D341Med (cell line): ENCODE measurements at places on chromosomes 5 and 9.

GRCh38 chr9:23215688-23216087, 610.4 kb downstream of the ELAVL2 start:
- DNase-seq, result no peak

- no peak for DNase-seq
These were observed 893 bp upstream of the SH2D3C start for GRCh38 chr9:127779136-127779981.

DNA sequence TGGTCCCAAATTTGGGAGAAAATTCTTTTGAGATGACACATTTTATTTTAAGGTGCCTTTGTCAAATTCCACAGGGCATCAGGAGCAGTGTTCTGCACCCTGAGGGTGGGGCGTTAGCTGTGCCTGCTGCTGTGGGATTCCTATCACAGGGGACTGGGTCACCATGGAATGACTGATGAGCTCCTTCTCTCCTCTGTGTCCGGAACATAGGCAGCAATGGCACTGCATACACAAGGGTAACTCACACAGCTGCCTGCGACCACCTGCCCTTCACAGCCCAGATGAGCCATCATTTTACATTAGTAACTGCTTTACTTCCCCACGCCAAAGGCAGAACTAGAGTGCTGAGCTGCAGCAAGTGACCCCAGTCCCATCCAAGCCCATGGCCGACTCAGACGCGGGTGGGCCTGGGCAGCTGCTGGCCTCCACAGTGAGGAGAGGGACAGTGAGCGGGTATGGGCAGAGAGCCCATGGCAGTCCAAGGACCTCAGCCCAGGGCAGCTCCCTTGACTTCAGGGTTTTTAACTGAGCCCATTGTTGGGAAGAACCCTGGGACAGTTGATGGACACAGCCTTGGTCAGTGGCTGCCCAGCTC, 93.7 kb downstream of the GADD45G start:
- no peak for DNase-seq

DNA sequence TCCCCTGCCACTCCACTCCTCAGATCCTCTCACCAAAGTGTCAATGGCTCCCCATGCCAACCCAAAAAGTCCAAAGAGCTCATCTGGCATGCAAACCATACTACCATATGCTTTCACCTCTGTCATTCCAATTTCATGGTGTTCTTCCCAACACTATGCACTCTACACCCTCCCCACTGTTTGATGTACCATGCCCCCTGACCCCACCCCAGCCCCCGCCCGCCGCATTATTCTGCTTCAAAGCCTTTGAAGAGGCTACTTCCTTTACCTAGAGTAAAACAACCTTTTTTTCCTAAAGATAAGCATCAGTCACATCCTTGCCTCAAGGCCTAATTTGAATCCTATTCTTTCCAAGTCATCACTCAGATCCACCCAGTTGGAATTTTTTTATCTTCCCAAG, 226.3 kb downstream of the DEPDC1B start:
- no peak for DNase-seq

DNA sequence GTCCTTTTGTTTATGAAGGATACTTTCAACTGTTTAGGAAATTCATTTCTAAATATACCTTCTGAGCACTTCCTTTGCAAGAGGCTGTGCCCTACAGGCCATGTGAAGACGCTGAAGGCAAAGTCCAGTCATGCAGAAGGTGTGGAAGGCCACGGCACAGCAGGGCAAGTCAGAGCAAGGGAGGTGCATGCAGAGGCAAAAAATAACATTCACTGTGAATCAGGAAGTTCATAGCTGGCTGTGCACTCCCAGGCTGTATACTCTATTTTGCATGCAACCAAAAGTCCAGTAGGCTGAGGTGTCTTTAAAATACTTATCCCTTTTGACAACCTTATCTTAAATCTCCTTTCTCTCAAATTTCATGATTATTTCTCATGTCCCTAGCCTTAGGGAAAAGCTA, 50.3 kb downstream of the GNAQ start:
- no peak for DNase-seq

GRCh38 chr5:72368271-72368670, 48.1 kb downstream of the PTCD2 start:
- DNase-seq, result no peak

DNA sequence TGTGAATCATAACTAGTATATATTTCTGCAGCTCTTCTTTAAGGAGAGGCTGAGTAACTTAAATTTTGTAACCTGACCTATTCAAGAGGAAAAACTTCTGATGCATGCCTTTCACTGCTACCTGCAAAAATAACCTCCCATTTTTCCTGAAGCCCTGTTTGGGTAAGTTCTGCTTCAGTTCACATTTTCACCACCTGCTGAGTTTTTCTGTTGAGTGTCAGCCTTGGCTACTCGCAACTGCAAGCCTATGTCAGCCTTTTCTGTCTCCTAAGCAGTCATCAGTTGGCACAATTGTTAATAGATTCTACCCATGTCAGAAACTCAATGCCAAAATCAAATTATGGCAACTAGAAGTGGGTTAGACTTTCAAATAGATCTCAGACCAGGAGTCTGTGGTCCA, 8.2 kb upstream of the TNFAIP8 start:
- DNase-seq, result no peak

- DNase-seq, result no peak
These were observed 27.0 kb upstream of the C9orf72 start for GRCh38 chr9:27600256-27600655.

DNA sequence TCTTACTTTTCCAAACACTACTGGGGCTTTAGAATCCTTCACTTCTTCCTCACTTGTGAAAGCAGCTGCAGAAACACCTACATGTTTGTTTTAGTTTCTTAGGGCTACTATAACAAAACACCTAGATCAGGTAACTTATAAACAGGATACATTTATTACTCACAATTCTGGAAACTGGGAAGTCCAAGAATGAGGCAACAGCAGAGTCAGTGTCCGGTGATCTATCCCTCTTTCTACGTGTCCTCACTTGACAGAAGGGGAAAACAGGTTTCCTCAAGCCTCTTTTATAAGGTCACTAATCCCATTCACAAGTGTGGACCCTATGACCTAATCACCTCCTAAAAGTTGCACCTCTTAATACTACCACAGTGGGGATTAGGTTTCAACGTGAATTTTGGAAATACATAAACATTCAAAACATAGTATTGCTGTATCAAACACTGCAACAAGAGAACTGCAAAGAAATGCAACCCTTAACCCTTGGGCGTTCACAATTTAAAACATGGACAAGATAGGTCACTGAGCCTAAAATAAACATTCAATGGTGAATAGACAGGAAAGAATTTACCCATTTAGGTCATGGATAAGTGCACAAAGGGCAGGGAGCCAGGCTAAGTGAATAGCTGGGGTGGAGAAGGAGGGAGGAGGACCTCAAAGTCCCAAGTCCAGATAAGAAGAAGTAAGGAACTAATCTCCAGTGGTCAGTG, 104.3 kb downstream of the PIK3R1 start:
- DNase-seq, result no peak

GRCh38 chr5:107576155-107576554, 94.6 kb downstream of the EFNA5 start:
- no peak for DNase-seq

- no peak for DNase-seq
These were observed 62.8 kb downstream of the MED10 start for GRCh38 chr5:6315580-6315979.
